ENCODE measurements at places on chromosomes 5 and 9.
A peak's percentile ranks its signal among the peaks of the same experiment; 100 is the strongest.

- DNase-seq = peak; percentile 97
Observed at GRCh38 chr9:122940749-122941581, at the start of gene RABGAP1. Gene RABGAP1, plus strand, starts transcription at chr9:122941020. Its CDS starts 16,040 bp downstream, at chr9:122957060.

GRCh38 chr5:17221843-17222636 lies 4.6 kb downstream of the BASP1 start:
- no peak for DNase-seq

GRCh38 chr9:113616116-113616515 lies 152.6 kb downstream of the RGS3 start:
- DNase-seq = no peak

DNA sequence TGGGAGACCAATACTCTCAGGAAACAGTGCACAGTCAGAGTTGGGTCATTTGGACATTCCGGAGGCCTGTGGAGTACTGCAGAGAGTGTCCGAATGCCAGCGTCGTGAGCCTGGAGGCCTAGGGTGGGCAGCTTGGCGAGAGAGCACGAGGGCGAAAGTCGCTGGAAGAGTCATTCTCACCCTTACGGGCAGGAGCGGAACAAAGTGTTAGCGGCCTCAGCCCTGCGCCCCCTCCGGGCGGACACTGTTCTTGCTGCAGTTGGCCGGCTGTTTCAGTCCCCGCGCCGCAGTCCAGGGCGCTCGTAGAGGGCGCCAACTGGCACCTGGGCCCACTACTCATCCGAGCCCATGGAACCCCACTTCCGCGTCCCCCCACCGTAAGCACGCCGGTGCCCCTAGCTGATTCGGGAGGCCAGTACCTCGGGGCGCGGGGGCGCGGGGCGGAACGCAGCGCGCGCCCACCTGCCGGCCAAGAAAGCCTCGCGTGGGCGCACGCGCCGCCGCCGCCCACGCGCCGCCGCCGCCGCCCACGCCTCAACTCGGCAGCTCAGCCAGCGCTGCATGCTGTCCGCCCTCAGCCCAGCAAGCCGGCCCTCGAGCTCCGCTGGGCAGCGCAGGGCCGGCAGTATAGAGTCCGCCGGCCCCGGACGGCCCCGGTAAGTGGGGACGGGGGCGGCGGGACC lies 99.7 kb upstream of the CCL21 start:
- no peak for DNase-seq

- DNase-seq = no peak
Observed at GRCh38 chr5:140213370-140213983, 38.5 kb downstream of the CYSTM1 start.

Data from LNCaP clone FGC (cell line).